Hematopoietic multipotent progenitor cell (in vitro differentiated cells): ENCODE measurements at places on chromosomes 16 and 17.
A peak's percentile ranks its signal among the peaks of the same experiment; 100 is the strongest.

DNA sequence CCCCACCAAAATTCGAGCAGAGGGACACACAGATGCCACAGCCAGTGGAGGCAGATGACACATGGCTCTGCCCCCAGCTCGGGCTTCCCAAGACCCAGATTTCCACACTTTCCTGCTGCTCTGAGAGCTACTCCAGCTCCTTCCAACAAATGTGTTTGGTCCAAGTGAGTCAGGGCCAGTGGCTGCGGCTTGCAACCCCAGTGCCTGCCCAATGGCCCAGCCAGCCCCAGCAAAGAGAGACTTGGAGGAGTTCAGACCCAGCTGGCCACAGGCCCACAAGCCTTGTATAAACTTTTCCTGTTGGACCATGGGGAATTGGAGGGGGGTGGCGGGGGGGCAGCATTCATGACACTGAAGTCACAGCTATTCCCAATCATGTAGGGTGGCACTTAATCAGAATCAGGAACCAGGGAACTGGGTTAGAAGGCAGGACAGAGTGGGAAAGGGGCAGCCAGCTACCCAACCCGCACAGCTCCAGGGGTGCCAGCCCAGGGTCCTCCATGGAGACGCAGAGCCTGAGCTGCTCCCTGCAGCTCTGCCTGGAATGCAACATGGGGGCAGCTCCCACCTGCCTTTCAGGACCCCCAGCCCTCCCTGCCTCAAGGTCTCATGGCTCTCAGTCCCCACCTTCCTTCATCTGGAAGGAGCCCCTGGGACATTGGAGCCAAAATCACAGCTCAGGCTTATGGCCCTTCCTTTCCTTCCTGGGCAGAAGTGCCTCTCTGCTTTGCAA, 17.5 kb upstream of the C16orf78 start:
- no peak for DNase-seq

GRCh38 chr16:16861546-16861945, 482.6 kb downstream of the NPIPA7 start:
- DNase-seq = peak; percentile 43

DNA sequence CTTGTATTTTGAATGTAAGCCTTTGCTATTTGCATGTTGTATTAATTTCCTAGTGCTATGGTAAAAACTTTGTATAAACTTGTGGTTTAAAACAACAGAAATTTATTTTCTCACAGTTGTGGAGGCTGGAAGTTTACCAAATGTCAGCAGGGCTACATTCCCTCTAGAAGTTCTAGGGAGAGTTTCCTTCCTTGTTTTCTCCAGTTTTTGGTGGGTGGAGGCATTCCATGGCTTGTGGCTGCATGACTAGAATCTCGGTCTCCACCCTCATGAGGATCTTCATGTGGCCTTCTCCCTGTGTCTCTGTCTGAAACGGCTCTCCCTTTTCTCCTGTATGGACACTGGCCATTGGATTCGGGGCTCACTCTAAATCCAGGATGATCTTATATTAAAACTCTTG, 482.2 kb upstream of the GOT2 start:
- DNase-seq = no peak

GRCh38 chr17:3440451-3440850, 6.8 kb upstream of the OR1E2 start:
- no peak for DNase-seq

DNA sequence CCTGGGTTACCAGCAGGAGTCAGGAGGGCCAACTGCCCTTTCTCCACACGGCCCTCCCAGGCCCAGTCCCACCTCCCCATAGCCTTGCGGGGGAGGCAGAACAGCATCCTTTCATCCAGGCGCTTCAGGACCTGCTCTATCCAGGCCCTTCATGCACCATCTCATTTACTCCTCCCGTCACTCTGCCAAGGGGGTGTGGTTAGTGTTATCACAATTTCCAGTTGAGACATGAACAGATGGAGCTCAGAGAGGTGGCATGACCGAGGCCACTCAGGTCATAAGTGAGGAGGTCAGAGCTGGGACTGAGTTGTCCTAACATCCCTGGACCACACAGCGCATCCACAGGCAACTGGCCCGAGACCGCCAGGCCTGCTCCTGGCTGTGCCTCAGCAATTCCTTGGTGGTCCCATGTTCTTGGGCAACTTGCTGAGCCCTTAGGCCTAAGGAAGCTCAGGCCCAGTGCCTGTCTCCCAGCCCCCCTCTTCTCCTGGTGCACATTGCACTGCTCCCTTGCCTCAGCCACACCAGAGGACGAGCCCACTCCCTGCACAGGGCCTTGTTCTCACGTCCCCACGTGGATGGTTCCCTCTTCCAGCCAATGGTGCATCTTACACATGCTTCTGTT, 23.8 kb downstream of the C17orf100 start:
- DNase-seq = no peak

DNA sequence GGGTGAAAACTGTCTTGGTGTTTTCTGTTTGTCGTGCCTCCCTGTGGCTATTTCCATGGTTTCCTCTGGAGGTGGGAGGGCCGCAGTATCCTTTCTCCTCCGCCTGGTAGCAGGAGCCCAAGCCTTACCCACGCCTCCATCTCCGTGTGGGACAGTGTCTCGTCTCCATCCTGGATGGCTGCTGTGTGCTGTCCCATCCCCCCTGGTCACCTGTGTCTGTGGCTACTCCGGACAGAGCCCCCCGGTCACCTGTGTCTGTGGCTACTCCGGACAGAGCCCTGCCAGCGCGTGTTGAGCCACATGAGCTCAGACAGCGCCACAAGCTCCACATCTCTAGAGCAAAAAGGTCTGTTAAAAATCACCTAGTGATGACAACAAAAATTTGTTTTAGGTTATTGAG, 198.2 kb upstream of the CHMP6 start:
- no peak for DNase-seq
